ENCODE measurements at places on chromosomes 4 and X.
A peak's percentile ranks its signal among the peaks of the same experiment; 100 is the strongest.

DNA sequence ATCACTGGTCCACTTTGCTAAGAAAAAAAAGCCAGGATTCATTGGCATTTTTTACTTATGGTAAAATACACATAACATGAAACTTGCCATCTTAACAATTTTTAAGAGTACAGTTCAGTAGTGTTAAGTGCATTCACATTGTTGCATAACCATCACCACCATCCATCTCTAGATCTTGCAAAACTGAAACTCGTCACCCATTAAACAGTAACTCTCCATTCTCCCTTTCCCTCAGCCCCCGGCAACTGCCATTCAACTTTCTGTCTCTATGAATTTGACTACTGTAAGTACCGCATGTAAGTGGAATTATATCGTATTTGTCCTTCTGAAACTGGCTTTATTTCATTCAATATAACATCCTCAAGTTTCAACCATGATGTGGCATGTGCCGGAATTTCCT lies 56.3 kb upstream of the LNX1 start:
- DNase-seq, result no peak

- DNase-seq, result peak; percentile 78
Measured at GRCh38 chr4:26058537-26058936, 144.5 kb downstream of the SMIM20 start.

DNA sequence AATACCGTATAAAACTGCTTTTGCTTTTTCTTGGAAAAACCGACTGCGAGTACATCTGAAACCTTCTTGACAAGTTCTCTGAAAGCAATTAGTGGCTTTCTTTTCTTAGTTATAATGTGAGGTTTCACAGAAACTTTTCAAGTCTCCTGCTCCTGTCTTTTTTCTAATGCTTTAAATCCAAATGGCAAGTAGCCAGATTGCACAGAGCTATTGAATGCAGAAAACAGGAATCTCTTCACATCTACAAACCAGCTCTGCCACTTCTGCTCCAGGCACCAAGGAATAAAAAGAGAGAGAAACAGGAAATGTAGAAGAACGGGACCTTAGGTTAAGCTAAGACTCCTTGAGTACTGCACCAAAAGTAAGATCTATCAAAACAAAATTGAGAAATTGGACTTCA lies 267.3 kb upstream of the TET2 start:
- no peak for DNase-seq

DNA sequence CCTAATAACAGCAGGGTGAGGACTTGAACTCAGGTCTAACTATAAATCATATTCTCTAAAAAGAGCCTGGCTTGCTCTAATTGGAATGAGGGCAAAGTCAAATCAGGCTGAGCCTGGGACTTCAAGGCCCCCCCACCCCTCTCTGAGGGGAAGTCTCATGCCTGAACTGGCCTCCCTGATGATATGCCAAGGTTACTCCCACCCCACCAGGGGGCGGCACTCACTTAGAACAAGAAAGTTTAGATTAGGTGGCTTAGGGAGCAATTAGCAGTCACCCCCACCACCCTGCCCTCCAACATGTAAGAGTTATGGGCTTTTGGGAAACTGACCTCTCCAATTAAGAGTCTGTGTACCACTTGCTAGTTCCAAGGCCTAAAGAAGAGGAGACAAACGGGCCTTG lies 2.7 kb downstream of the FOXO4 start:
- DNase-seq, result peak; percentile 43

GRCh38 chr4:99651811-99652485 lies 5.7 kb downstream of the C4orf54 start:
- DNase-seq, result no peak

- DNase-seq, result no peak
Measured at GRCh38 chr4:165443276-165443675, 64.5 kb downstream of the CPE start.

- no peak for DNase-seq
Measured at GRCh38 chr4:148311526-148311925, 130.7 kb downstream of the NR3C2 start.

GRCh38 chrX:72714478-72714916 lies 391 bp upstream of the PHKA1 start:
- peak; percentile 71 for DNase-seq

- no peak for DNase-seq
Measured at GRCh38 chrX:80537096-80537495, 116.8 kb downstream of the TENT5D start.

- no peak for DNase-seq
Measured at GRCh38 chr4:1230971-1231636, 17.8 kb downstream of the CTBP1 start.

DNA sequence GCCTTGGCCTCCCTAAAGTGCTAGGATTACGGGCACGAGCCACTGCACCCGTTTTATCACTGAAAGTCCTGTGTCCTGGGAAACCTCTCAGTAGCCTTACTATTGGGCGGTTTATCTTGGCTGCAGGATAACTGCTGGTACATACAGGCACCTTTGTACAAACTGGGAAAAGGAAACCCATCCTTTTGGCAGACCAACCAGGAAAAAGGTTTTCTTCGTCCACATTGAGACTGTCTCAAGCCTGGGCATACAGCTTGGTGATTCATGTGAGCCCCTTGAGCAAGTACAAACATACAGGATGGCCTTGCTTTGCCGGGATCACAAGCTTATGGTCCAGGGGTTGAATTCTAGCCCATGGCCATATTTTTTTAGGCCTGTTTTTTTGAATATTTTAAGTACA lies 32.8 kb downstream of the RWDD4 start:
- DNase-seq, result no peak

GRCh38 chr4:479972-480371 lies 19.0 kb downstream of the ZNF721 start:
- no peak for DNase-seq

GRCh38 chrX:12770440-12770839 lies 20.8 kb upstream of the PRPS2 start:
- no peak for DNase-seq

DNA sequence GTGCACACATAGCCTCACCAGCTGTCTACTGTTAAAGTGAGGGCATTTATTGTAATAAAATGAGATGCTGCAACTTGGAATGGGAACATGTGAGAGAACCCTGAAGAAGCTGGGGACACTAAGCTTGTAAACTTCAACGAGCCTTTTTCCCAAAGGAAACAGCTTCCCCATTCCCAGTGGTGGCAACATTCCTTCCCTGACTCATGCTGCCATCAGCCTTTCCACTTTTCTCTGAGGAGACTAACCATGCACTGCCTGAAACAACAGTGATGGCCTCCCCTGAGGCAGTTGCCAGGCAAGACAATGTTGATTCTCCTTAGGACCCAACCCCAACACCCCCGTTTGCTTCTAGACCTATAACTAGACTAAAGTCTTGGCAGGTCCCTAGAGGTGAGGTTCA lies 928.3 kb downstream of the GLUD2 start:
- DNase-seq, result no peak

All from right hindlimb (tissue), 1 donor.